ENCODE measurements at places on chromosomes 3 and 15.

DNA sequence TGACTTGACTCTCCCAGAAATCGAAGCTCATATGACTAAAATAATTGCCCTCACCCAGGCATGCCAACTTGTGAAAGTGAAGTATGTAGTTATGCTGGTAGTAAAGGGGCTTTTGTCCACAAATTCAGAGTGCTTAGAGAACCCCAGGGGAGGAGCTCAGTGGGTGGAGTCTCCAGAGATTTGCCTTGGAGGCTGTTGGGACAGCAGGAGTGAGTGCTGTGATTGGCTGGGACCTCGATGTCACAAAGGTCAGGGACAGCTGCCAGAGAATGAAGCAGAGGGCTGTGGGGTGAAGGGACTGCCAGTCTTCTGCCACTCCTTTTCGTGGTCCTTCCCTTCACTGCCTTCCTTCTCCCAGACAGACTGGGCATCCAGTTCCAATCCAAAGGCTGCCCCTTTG is 49.8 kb downstream of the ZNF445 start:
- no peak for DNase-seq

- no peak for DNase-seq
These were observed 276.7 kb downstream of the CNTN4 start for GRCh38 chr3:2375376-2375775.

DNA sequence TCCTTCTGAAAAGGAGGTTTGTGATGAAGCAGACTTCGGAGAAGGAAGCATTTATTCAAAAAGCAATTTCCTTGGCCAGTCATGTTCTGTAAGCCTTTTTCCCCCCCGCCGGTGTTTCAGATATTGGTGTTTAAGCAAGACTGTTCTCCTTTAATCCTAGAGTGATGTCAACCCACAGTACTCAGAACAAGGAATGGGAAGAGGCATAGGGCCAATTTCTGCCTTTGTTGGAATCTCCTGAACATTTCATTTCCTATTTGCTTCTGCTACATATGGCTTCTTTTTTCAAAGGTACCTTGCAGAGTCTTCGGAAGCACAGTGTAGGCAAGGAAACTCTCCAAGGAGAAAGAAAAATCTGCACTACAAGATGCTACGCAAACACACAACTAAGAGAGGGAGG is 713.1 kb upstream of the CFAP20DC start:
- no peak for DNase-seq

GRCh38 chr3:32551087-32551486 is 19.6 kb downstream of the DYNC1LI1 start:
- no peak for DNase-seq

DNA sequence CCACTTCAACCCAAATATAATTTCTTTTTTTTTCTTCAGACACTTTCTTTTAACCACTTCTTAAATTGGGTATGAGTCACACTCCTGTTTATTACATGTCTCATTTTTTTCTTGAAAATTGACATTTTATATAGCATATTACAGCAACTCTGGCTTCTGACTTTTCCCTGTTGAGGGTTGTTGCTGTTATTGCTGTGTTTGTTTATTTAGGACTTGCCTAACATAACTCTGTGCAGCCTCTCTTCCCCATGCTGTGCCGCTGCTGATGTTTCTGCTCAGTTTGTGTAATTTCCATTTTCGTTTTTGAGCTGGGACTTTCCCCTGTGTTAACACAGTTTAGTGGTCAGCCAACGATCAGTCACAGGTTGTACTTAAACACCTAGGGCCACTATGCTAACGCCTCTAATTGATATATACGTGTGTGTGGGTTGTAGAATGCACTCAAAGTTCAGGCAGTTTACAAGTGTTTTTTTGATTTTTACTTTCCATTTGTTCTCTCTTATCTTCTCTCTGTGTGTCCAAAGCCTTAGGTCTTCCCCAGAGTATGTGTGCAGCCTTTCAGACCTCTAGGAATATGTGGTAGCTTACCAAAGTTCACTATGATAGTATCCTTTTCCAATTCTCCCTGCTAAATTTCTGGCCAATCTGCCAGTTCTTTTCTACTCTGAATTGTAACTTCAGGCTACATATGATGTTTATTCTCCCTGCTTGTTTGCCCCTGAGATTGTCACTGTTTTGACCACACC is 337.2 kb downstream of the ZBTB20 start:
- no peak for DNase-seq

DNA sequence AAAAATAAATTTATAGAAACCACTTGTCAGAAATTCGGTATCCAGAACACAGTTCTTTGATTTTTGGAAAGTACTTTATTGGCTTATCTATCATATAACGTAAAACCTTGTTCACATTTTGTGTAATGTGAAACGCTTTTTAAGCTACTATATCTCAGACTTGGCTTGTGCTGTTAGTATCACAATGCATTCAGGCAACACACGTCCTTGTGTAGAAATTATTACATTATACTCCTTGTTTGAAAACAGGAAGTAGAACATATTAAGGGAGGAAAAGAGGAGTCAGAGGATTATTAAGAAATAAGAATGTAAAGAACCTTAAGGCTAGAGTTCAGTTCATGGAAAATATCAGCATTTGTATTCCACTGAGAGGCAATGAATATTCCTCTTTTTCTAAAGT is 1.6 kb downstream of the DNAJC13 start:
- no peak for DNase-seq

- no peak for DNase-seq
These were observed 79.2 kb upstream of the OCA2 start for GRCh38 chr15:28178290-28178689.

- no peak for DNase-seq
These were observed 19.8 kb upstream of the PFN2 start for GRCh38 chr3:149990423-149990948.

DNA sequence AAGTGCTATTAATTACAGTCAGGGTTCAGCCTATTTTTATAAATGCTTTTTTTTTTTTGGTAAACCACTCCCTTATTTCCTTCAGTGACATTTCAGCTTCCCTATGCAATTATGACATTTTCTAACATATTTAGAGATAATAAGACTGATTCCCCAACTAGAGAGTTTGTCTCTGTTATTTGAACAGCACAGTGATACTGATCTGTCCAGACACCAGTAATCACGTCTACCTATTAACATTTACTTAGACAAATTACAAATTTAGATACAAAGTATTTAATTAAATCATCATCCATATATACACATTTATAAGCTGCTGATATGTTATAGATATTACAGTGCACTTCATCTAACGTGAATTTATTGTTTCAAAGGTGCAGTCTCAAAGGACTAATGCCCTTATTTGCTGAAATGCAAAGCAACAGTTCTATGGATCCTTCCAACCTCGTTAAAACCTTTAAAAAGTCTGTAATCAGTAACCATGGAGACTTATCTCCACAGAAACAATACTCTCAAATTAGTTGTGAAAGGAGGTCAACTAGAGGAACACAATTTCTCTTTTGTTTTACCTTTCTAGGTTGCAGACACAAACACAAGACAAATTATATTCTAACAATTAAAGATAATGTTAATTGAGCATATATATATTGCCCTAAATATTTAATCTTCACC is 1531.1 kb downstream of the SI start:
- no peak for DNase-seq

DNA sequence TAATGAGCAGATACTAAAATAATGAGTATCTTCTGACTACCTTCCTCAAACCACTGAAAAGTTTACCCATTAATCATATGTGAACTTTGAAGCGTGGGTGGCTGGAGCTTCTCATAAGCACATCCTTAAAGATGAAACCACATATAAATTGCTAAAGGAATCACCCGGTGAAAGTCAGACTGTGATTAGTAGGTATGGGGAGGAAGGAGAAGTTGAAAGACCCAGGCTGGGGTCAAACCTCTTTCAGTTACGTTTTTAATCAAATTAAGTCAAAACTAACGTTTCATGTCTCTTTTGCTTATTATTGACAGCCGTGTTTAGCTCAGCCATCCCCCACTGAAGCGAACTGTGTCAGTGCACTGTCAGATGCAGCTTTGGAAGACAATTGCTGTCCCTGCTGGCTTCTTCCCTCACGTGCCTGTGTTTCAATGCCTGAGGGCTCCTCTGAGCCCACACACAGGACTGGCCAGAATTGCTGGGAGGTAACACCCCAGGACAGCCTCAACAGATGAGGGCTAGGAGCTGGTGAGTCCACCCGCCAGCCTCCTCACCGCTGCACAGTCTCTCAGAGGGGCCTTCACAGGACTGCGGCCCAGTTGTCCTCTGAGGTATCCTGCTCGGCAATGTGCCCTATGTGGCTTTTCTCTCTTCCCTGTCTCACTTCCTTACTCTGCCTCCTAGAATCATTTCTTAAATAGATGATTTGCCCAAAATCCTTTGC is 29.3 kb upstream of the SH3BP5 start:
- DNase-seq, result no peak

DNA sequence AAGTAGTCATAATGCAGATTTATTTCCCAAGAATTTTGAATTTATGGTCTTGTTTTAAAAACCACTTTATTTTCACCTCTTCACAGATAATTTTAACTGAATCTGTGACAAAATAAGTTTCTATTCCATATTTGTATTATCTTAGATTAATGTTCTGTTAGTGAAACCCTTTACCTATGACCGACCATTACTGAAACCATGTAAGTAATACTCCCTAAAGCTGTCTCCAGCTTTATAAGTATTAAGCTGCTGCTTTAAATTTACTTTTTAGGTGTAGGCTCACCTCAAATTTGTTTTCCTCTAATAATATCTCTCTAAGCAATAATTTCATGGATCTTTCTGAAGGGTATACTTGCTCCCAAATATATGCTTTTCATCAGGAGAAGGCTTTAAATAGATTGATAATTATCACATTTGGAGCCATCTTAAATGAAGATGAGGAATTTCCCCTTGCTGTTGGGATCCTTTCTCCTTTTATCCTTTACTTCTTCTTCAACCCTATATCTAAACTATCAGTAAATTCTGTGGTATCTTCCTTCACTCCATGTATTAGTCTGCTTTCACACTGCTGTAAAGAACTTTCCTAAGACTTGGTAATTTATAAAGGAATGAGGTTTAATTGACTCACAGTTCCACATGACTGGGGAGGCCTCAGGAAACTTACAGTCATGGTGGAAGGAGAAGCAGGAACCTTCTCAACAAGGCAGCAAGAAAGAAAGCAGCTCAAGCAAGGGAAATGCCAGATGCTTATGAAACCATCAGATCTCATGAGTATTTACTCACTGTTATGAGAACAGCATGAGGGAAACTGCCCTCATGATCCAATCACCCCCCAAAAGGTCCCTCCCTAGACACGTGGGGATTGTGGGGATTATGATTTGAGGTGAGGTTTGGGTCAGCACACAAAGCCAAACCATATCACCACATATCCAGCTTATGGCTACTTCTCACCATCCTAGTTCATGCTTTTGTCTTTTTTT is 92.3 kb upstream of the P2RY1 start:
- no peak for DNase-seq

GRCh38 chr3:153752405-153753027 is 368.7 kb upstream of the ARHGEF26 start:
- no peak for DNase-seq

GRCh38 chr3:133268726-133269134 is 131.1 kb upstream of the BFSP2 start:
- no peak for DNase-seq

DNA sequence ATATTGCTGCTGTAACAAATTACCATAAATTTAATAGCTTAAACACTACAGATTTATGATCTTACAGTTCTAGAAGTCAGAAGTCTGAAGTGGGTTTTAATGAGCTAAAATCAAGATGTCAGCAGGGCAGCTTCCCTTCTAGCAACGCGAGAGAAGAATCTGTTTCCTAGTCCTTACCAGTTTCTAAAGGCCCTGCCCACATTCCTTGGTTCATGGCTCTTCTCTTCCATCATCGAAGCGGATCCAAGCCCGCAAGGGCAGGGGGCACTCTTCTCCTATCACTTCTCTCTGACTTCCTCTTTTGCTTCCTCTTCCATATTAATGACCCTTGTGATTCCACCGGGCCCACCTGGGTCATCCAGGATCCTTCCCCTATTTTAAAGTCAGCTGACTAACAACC is 16.1 kb downstream of the MINDY4B start:
- DNase-seq, result no peak

DNA sequence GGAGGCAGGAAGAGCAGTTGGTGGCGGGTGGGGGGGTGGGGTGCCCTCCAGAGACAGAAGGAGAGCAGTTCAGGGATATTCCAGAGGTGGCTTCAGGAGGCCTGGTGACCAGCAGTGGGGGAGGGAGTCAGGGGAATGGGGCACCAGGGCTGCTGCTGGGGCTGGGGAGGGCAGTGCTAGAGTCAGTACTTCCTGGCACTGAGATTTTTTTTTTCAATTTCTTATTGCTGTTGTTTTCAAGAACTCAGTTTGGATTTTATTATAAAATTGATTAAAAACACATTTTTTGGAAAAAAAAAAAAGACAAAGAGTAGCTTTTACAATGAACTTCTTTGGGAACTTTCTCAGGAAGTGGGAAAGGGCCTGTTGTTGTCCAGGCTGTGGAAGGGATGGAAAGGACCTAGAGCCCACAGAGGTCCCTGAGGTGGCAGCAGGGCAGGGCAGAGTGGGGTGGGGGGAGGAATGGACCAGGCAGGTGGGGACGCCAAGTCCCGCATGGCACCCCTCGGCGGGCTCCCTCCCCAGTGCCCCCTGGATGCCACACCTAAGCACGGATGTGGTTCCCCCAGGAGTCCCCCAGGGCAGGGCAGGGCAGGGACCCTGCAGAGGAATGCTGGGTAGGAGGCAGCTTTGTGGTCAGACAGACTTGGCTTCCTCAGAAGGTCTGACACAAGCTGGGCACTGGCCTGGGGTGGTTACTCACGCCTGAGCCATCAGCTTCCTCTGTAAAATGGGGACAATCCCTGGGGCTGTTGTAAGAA is 8.5 kb upstream of the ANPEP start:
- DNase-seq, result no peak

DNA sequence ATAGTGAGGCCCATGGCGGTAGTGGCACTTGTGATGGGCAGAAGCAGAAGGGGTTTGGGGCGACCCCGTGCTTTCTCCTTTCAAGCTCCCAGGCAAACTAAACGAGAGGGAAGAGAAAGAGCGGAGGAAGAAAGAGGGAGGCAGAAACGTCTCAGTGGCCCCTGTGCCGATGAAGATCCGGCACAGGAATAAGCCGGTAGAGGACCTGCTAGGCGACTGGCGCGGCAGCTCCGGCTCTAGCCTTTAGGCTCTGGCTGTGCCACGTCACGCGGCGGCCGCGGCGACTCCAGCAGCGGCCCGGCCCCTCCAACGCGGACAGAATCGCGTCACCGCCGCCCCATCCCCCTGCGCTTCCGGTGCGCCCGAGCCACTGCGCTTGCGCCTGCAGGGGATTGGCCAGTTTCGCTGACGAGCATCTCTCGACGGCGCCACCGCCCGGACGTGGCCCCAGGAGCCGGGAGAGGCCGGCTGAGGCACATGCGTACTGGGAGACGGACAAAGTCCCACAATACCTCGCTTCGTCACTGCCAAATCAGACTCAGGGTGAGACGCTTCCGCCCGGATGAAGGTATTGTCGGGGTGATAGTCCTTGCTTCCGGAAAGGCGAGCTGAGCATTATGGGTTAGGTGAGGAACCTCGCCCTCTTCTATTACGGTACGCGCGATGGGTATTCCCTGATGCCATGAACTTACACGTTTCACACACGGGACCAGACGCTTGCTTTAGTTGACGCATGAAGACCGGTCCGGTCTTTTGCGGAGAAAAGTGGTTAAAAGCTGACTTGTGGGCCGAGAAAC is at the start of gene ARF4:
Gene ARF4 (minus strand): TSS at position 218 of the 797 bp plus-strand sequence. CDS start 204 bp downstream, at position 14.
- peak; percentile 98 for DNase-seq

Data from T-helper 9 cell (primary cell).